ENCODE measurements at places on chromosomes 12 and 14.

DNA sequence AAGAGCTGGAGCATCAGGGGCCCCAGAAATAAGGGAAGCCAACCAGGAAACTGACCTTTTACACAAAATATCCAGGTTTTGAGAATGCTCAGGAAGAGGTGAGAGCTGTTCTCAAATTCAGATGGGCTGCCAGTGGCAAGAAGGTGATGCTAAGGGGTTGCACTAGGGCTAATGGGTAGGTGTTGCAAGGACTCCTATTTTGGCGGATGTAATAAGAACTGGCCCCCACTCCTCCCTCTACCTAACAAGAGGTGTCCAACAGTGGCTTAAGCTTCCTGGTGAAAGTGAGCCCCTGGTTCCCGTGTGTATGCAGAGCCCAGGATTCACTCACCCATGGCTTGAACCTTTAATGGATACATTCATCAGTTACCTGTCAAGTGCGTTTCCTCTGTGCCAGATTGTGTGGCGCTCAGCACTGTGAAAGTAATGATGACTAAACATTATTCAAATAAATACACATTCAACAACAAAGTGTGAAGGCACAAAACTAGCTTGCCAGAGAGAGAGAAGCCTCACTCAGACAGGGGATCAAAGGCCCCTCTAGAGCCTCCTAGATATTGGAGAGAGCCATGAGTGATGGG is 705 bp upstream of the CHGA start:
- no peak for DNase-seq

DNA sequence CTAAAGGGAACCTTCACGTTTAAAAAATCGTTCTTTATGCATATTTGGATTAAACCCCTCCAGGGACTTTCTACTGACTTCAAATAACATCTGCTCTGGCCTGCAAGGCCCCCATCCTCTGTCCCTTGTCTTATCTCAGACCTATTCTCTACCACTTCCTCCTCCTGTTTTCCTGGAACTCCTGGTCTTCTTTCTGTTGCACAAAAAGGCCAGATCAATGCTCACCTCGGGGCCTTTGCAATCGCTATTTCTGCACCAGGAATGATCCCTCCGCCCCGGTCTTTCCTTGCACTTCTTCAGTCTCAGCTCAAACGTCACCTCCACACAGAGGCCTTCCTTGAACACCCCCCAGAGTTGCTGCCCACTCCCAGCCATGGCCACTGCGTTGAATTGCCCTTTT is 57.6 kb upstream of the BEGAIN start:
- no peak for DNase-seq

DNA sequence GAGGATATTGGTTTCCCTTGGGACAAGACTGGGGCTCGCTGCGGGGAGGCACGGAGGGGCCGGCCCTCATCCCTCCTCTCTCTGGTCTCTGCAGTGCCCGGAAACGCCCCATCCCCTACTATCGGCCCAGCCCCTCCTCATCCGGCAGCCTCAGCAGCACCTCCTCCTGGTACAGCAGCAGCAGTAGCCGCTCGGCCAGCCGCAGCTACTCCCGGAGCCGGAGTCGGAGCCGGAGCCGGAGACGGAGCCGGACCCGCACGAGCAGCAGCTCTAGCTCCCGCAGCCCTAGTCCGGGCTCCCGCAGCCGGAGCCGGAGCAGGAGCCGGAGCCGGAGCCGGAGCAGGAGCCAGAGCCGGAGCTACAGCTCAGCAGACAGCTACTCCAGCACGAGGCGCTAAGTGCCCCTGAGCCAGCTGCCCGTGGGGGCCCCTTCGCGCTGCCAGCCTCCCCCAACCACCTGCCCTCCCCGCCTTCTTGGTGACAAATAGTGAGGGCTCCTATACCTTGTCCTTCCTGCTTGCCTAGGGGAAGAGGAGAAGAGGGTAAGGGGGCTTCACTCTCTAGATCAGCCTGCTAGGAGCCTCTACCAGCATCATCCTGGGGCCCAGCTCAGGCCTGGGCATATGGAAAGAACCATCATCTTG is 22.2 kb upstream of the HSPB8 start:
- no peak for DNase-seq

DNA sequence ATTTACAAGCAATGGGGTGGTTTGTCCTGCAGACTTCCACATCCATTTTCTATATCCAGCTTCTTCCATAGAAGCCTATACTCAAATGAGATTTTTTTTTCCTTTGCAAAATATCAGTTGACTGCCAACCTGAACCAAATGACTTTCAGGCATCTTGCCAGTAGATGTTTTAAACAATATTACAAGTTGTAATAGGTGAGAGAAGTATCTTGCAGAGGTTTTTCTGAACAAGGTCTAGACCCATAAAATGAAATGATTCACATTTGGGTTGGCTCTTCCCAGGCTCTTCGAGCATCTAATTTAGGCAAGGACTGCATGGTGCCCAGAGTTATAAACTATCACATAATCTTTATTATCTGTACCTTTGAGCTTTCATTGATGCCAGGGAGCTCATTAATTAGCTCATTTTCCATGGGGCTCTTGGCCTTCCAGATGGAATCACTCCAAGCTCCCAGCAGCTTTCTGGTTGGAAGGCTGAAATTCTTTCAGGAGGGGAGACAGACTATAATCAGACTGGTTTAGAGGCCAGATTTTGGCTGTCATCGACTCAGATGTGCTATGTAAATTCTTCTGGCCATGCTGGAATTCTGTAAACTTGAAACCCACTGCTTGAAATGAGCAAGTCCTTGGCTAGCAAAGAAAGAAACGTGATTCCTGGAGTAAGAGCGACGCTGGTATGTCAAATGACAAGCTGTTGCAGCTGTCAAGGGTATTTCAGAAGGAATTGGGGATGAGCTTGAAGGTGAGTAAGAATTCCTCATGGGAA is 32.2 kb upstream of the DICER1 start:
- DNase-seq: no peak

DNA sequence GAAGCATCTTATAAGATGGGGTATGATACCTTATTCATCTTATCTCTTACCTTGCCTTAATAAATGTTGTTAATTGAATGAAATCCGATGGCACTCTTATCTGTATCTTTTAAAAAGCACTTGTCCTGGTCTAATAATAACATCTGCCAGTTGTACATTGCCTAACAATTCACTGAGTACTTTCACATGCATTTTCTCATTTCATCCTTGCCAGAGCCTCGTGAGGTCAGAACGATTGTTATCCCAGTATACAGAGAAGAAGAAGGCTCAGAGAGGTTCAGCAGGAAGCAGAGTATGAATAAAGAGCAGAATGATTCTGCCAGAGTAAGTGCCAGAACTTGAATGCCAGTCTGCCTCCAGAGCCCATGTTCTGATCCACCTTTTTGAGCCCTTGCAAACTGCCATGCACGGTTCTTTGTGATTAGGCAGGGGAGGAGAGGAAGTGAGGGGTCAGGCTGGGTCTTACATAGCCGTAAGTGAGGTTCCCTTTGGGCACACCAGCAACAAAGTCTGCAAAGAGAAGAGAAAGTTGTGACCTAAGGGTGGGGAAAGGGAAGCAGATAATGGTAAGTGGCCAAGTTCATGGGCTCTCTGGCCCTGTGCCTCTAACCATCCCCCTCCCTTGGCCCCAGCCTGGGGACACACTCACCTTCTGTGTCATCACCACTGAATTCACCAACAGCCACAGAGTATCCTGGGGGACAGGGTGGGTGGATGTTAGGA is 11.7 kb downstream of the ITGA5 start:
- no peak for DNase-seq

- no peak for DNase-seq
Observed at GRCh38 chr14:71650187-71650755, 282.0 kb upstream of the RGS6 start.

- DNase-seq: no peak
Observed at GRCh38 chr14:28773861-28774691, 7.5 kb downstream of the FOXG1 start.

GRCh38 chr12:44709166-44709565 is 166.9 kb downstream of the NELL2 start:
- no peak for DNase-seq

GRCh38 chr12:27732281-27732680 is 21.6 kb downstream of the MRPS35 start:
- no peak for DNase-seq

DNA sequence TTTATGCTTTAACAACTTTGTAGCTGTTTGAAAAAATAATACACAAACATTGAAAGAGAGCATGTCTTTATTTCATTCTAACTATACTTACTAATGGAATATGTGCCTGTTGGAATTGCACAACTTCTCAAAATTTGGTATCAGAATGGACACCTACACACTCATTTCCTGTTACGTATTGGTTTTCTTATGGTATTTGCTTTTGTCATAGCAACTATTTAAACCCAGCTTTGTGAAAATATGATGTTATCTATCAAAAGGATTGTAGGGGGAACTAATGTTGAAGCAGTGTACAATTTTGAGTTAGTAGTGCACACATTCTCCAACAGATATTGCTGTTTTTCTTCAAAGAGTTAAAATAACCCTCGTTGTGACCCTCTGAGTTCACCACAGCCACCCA is 52.6 kb downstream of the RBMS2 start:
- DNase-seq: no peak

- no peak for DNase-seq
Observed at GRCh38 chr12:101694297-101694848, 3.1 kb upstream of the CHPT1 start.

DNA sequence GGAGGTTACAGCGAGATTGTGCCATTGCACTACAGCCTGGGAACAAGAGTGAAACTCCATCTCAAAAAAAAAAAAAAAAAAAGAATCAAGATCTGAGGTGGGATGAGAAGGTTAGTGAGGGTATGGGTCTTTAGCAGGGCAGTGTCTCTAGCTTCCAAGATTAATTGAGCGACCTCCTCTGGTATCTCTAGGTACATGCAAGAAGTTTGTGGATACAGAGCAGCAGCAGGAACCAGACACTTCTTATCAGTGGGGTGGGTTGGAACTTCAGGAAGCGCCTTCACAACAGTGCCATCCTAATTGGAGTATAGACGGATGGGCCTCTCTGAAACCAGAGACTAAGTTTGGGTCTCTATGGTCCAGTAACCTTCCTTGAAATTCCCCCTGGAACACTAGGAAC is 51.9 kb upstream of the CISTR start:
- no peak for DNase-seq

- no peak for DNase-seq
Observed at GRCh38 chr12:75981247-75982168, 50.1 kb downstream of the PHLDA1 start.

DNA sequence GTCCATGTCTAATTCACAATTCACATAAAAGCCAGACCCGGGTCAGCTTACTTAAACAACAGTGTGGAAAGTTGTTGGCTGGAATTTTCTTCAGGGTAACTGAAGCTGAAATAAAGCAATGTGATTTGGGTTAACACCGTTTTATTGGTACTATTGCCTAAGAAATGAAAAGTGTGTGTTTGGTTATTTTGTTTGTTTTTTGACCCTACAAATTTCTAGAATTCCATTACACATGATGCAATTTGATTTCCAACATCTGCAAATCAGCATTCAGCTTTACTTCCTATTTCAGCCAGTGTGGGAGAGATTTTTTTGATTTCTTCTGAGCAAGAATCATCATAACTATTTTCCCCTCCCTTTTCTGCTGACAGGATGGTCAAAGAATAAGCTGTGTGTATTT is 45.7 kb upstream of the CLMN start:
- DNase-seq: no peak

GRCh38 chr12:24554612-24555295 is 394.1 kb downstream of the BCAT1 start:
- no peak for DNase-seq

DNA sequence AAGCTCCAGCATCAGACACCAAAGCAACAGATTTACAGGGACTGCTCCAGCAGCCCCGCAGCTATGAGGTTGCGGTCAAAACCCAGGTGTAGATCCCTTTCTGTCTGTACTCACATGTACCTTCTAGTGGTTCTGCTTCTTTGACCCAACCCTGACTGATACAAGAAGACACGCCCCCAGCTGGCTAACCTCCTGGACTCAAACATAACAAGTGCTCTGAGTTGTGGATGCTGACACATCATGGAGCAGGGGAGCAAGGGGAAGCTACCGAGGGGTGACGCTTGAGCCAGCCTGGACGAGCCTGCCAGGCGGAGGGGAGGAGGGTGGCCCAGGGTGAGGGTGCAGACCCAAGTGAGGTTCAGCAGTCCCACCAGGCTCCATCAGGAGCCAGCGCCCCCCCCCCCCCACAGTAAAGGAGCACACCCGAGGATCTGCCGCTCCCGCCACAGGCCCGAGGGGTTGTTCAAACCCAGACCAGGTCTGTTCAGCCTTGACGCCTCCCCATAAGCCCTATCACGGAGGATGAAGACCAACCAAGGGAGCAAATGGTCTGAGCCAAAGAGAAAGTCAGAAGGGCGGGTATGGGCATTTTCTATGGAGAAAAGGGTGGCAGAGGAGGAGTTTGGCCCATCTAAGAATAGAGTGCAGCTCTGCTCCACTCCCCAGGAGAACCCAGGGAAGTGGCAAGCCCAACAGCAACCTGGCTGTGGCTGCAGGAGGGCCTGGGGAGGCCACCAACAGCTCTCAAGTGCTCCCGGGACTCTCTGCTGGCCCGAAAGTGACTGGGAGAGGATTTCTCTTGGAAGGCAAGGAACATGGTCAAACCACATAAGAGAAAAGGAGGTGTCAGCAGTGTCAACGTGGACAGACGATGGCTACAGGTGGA is 229.4 kb downstream of the BCL11B start:
- no peak for DNase-seq

- DNase-seq: no peak
Observed at GRCh38 chr12:49923880-49924556, 20.3 kb upstream of the FAIM2 start.

DNA sequence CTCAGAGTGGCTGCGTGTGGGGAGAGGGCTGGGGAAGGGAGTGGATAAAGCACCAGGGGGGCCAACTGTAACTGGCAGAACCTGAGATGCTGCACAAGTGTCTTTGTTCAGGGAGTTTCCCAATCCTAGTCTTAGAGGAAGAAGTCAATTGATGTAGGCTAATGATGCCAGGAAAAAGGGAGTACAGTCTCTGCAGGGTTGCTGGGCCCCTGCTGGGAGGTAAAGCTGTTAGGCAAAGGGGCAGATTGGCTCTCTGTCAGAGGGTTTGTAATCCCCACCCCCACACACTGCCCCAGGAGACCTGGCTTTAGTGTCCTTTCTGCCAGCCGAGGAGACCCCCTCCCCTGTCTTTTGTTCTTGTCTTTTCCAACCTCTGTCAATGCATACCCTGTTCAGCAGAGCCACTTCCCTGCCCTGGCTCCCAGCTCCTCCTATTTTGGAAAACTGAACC is 178.4 kb downstream of the KCNA5 start:
- DNase-seq: no peak
